ENCODE measurements at places on chromosomes 6 and 20.

GRCh38 chr20:4090756-4091489 is 75.6 kb upstream of the RNF24 start:
- DNase-seq: peak; percentile 91

GRCh38 chr6:75437421-75437891 is 56.1 kb downstream of the FILIP1 start:
- DNase-seq: no peak

DNA sequence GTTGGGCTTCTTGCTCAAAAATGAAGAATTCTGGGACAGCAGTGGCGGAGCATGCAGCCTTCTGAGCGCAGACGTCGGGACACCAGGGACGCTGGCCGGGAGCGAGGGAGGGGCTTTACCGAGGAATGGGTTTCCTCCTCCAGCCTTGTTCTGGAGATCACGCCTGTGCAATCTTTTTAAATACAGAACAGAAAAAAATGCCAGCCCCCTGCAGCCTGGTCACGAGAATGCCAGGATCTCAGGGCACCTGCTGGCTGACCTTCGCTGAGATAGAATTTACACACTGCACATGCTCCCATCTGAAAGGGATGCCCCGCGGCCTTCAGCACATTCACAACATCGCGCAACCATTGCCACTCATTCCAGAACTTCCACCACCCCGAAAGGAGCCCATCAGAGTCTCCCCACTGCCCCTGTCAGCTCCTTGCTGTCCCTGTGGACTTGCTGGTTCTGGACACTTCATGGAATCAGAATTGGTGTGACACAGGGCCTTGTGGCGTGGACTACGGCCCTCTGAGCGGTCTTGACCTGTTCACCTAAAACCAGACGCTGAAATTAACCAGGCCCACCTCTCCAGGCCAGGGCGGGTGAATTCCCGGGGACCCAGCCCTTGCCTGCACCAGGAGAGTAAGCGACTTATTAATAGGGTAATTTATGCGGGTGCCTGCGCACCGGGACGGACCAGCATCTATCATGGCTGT is 20.6 kb upstream of the BHLHE23 start:
- DNase-seq: no peak

DNA sequence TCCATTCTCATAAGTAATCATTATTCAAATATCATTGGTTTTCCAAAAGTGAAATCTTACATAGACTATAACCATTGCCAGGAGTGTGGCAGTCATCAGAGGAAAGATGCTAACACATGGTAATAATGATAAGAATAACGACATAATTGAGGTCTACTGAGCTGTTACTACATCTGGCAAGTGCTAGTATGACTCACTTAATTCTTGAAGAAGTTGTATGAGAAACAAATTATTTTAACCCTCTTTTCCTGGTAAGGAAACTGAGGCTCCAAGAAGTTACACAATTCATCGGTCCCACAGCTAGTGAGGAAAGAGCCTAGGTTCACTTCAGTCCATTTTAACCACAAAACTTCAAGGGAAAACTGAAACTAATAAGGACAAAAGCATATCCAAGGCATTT is 335.6 kb upstream of the BTBD3 start:
- DNase-seq: no peak

DNA sequence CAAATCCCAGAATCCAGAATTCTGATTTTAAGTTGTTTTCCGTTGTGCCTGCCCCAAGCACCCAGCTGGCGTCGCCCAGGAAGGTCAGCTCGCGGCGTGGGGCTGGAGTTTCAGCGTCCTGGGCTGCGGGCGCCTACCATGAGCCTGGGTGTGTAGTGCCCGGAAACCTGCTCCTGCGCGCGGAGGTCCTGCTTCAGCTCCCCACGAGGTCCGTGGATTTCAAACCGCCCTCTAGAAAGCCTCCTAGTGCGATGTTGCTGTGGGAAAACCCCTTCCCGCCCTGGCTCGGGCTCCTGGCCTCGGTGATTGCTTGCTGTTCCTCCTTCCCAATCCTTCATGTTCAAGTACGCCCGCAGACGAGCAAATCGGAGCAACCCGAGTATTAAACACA is 51.3 kb upstream of the NRN1 start:
- no peak for DNase-seq

DNA sequence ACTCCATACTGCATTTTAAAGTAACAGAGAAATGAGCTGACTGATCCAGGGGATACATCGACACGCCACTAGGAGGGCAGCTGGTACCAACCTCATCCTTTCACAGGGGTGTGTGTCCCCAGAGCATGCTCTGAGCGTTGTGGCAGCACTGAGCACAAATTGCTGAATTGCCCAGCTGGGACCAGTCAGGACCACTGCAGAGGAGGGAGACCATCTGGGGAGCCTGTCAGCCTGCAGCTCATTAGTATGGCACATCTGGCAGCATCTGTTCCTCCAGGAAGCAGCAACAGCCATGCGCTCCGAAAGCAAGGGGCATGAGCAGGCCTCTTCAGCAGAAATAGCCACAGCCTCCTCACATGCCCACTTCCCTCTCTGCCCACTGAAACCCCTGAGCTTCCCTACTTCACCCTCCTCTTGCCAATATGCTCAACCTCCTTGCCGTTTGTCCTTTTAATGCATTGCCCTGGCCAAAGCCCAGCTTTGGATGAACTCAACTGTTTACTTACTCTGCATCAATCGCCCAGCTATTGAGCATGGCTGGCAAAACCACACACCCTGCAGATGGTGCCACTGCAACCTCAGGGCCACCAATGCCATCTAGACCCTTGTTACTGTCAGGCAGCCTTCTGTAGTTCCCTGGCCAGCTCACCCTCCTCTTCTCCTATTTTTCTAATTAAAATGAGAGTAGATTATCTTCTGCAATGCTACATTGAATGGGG is 77.6 kb upstream of the NEDD9 start:
- peak; percentile 49 for DNase-seq

GRCh38 chr6:24945054-24945453 is 9.3 kb upstream of the RIPOR2 start:
- no peak for DNase-seq

GRCh38 chr20:63847237-63848002 is 13.9 kb upstream of the ABHD16B start:
- DNase-seq: no peak

- DNase-seq: peak; percentile 61
Observed at GRCh38 chr20:51541189-51542032, 1.1 kb downstream of the NFATC2 start.

DNA sequence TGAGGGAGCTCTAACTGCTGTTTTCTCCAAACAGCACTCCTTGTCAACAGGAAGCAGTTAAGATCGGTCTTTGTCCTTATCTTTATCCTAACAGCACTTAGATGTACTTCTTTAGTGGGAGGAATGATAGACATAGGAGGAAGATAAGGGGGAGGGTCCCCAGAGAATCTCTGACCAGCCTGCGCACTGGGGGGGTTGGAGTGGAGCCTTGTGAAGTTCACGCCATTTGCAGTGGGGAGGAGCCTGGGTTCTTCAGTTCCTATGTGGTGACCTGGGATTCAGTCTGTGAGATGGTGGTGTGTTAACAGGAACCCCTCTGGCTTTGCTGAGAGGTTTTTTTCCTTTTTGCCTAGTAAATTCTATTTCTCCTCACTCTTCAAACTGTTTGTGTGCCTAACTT is 18.1 kb upstream of the ASCC3 start:
- no peak for DNase-seq

DNA sequence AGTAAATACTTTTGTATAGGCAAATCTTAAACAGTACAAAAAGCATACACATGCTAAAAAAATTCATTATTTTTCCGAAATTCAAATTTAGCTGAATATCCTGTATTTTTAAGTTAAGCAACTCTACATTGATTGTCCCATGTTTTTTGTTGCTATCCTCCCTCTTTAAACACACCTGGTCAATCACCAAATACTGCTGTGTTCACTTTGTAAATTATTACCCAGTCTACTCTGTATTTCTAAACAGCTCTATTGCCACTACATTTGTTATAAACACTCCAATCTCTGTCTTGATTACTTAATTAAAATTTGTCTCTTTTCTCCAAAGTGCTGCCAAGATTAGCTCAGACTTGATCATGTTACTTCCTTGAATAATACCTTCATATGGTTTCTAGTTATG is 466.5 kb upstream of the GJE1 start:
- DNase-seq: no peak

DNA sequence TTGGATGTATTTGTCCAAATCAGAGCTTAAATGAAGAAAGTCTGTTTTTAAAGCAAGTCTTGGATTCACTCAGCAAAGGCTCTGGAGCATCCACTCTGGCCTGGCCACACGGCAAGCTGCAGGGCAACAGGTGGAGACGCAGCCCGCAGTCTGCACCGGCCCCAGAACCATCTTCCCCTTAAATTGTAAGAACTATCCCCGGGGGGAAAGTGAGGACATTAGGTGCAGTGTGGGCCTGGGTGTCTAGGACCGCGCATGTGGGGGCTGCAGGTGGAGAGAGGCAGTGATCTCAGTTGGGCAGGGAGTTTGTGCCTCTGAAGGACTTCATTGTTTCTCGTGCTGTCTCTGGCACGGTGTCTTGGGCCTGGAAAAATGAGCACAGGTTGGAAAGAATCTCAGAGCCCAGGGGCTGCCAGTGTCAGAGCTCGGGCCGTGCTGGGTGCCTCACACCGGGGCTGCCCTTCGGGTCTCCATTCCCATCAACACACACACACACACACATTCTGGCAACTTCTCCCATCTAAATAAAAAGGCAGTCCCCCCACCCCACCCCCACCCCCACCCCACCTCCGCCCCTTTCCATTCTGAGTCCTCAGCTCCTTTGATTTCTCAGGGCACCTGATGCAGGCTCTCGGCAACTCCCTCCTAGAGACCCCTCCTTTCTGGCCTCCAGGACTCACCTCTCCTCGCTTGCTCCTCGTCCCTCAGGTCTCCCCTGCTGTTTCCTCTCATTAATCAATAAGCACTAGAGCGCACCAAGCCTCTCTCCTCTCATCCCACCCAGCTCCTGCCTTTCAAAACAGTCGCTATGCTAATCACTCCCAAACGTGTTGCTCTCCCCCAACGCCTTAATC is 48.4 kb downstream of the FOXF2 start:
- DNase-seq: no peak

DNA sequence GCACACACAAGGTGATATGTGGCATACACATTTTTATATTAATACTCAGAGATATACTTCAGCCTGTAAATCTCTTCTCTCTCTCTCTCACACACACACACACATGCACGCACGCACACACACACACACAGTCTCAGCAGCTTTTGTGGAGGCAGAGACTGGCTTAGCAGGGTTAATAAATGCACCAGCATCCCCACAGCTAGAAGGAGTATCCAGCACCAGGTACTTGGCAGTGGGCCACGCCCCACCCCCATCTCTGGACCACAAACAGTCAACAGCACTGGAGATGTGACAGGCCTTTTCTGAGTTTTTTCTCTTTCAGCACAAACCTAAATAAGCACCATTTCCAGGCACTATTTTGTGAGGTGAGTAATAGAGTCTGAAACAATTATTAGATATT is 47.3 kb upstream of the LRFN2 start:
- DNase-seq: no peak

DNA sequence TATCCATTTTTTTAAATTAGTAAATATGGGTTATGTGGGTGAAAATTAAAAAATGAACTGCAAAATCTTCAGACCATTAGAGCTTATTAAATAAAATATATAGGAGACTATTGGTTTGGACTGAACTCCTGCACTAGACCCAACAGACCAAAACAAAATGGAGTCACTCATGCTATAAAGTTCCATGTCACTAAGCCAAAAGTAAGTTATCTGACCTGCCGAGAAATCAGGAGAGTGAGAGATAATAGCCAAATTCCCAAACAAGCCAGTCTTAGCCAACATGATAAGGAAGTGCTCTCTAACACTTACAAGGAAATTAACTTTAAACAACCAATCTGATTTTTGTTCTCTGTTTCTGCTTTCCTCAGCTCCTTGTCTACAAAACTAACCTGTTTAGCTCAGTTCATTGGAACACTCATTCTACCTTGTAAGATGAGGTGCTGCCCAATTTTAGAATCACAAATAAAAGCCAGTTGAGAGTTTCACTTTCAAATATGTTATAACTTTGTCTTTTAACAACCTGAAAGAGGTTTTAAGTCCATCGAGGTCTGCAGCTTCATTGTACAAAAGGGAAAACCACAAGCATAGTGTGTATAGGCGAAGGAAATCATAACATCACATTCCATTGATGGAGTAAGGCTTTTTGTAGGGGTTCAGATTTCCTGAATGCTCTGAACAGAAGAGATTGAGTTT is 220.5 kb downstream of the TENT5A start:
- no peak for DNase-seq

- DNase-seq: no peak
Observed at GRCh38 chr6:35181933-35182612, 31.7 kb upstream of the SCUBE3 start.

GRCh38 chr20:23446505-23446904 is 6.2 kb downstream of the CST11 start:
- DNase-seq: peak; percentile 49

DNA sequence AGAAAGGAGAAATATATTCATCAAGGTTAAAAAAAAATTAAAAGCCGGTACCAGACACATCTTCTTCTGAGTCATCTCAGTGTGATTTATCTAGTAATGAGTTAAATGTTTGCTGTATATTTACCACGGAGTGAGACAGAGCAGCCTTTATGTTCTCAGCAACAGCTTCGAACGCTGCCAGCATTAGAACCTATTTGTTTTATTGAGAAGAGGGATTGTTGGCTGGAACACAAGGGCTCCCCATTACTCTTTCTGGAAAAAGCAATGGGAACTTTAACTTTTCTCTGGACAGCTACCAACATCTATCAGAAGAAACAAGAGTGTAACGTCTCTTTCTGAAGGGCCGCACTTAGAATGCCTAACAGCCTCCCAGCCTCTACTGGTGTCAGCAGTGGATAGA is 105.3 kb upstream of the TAB2 start:
- DNase-seq: no peak

DNA sequence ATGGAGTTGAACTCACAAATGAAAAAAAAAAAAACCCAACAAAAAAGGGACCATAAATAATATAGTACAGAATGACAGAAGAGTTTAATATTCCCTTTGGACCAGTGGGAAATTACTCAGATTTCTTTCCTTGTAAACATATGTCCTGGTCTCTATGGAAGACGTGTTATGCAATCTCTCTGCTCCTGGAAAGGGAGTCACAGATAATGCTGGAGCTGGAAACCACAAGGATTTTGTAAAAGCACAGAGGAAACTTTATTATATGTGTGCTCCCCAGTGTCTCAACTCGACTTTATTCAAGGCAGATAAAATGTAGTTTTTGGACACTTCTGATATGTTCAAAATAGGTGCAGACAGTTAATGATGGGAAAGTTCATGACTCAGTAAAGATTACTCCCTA is 88.1 kb upstream of the ZFP64 start:
- DNase-seq: no peak

DNA sequence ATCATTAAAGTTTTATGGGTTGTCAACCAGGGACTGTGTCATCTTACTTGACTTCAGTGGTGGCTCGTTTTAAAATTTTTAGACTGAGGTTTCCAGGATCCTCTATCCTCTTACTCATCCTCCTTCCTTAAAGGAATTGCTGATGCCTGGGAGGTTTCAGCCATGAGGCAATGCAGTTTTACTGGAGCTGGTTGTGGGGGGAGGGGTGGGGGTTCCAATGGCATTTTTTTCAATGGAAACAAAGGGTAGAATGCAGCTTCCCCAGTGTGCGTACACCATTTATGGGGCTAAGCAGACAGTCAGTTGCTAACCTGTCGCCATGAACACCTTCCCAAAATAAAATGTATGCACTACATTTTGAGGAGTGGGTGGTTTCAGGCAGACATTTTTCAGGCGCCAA is 88.0 kb downstream of the METTL24 start:
- no peak for DNase-seq

GRCh38 chr20:1001116-1001515 is 995 bp downstream of the RSPO4 start:
- DNase-seq: no peak

Measured in inflammatory macrophage treated with lipopolysaccharide for 4 hours (primary cell).